Stimulated activated CD4-positive, alpha-beta T cell treated with anti-CD3 and anti-CD28 coated beads, Interleukin-1b, Interleukin-23, amount 100 ng/mL, for 24 hours (primary cell): ENCODE measurements at places on chromosomes 3 and 15.

- DNase-seq = no peak
These were observed 128.3 kb downstream of the MAP2K5 start for GRCh38 chr15:67670647-67671305.

- DNase-seq = no peak
These were observed 605.2 kb upstream of the NAALADL2 start for GRCh38 chr3:174253940-174254339.

DNA sequence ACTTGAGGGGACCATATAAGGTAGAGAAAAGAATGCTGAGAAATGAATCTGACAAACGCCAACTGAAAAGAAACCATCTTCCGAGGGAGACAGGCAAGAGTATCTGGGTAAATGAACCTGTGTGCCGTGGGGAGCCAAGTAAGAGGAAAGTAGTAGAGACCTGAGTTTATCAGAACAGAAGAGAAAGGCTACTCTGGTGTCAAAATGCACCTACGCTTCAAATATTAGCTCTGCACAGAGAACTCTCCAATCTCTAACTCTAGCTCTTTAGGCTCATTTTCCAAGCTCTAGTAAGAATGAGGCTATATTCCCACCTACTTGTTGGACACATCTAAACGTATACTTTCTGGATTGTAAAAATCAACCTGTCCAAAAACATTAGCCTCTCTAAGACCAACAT is 53.5 kb downstream of the TOP2B start:
- DNase-seq = no peak

- no peak for DNase-seq
These were observed 8.0 kb downstream of the MCM2 start for GRCh38 chr3:127606086-127606805.

DNA sequence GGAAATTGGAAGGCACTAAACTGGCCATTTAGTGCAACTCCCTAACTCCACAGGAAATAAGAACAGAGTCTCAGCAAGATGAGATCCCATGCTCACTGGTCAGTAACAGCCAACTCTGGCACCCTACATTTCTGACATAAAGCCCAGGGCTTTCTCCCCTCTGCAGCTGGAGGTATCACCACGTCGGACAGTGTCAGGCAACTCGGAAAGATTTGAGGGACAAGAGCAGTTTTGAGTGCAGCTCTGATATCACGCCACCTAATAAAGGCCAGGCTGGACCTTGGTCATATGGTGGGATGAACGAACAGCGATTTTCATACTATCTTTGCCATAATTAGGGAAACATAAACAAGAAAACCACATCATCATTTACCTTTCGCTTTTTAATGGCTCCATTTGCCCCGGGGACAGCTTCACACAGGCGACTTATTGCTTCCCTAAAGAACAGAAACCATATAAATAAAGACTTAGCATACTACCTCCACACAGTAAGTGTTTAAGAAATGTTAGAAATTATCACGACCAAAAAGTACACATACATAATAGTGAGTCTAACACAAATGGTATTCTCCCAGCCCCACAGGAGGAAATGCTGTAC is 12.5 kb downstream of the EID1 start:
- no peak for DNase-seq

GRCh38 chr15:47717036-47717612 is at the start of gene SEMA6D:
SEMA6D (plus strand) TSS chr15:47717505; CDS start chr15:47759799, 42,294 bp downstream.
- DNase-seq = no peak

- no peak for DNase-seq
These were observed 26.8 kb upstream of the CHRM5 start for GRCh38 chr15:33941279-33942063.

- DNase-seq = no peak
These were observed 32.3 kb downstream of the C3orf62 start for GRCh38 chr3:49244581-49245205.

DNA sequence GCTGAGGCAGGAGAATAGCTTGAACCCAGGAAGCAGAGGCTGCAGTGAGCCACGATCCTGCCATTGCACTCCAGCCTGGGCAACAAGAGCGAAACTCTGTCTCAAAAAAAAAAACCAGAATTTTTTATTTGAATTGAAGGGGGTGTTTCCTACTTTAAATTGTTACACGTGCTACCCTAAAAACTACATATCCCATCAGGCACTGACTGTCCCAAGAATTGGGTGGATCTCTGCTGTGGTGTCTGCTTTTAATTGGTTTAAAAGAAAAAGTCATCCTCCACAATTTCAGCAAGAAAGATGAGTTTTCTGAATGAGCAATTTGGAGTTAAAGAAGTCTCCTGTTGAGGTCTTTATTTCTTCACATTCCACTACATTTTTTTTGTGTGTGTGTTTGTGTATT is 2.1 kb downstream of the PDIA3 start:
- DNase-seq = no peak

DNA sequence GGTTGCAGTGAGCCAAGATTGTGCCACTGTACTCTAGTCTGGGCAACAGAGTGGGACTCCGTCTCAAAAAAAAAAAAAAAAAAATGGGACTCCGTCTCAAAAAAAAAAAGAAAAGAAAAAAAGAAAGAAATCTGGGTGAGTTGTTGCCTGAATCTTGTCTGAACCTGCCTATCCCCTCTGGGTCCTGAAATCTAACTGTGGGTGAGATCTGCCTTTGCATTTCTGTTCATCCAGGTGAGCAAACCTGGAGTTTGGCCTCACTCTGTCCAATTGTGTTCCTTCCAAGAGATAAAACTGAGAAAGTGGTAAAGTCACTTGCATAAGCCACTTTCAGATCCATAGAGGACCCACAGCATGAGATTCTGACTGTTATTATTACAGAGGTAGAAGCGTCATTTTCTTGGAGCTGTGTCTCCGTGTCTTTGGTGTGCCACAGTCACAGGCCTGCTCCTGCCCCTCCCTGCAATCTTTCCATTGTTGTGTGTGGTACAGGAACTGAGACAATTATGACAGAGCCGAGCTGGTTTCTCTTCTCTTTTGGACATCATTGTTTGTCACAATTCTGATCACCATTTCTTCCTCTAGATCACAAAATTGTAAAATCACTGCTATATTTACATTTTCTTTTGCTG is 235.9 kb downstream of the LPP start:
- DNase-seq = peak; percentile 7

DNA sequence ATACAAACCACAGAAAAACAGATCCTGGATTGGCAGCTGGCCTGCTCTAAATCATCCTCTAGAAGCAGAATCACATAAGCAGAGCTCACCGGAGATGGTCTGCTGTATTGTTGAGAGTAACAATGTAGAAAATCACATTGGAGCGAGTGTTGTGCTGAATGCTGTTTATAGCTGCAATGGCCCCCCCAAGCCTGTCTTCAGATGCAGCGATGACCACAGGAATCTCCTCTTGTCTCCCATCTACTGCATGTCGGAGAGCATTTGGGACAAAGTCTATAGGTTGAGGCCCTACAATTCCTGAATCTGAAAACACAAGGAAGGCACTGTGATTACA is 8.0 kb downstream of the GLT8D1 start:
- no peak for DNase-seq

DNA sequence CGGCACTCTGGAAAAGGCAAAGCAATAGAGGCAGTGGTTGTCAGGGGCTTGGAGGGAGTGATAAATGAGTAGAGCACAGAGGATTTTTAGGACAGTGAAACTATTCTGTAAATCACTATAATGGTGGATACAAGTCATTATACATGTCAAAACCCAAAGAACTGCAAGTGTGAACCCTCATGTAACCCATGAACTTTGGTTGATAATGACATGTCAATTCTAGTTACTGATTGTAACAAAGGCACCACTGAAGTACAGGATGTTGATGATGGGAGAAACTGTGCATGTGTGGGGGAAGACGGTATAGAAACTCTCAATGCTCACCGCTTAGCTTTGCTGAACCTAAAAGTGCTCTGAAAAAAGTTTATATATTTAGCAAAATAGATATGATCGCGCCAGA is 36.0 kb downstream of the BTLA start:
- DNase-seq = no peak

- no peak for DNase-seq
These were observed 641 bp upstream of the VPS13C start for GRCh38 chr15:62060896-62061280.

GRCh38 chr3:23648326-23648995 is 157.3 kb upstream of the UBE2E1 start:
- DNase-seq = no peak
